ENCODE measurements at places on chromosomes 5 and 9.

- DNase-seq = peak; percentile 21
These were observed 666.4 kb upstream of the ZNF608 start for GRCh38 chr5:125412561-125413495.

GRCh38 chr9:95979446-95979845 lies 104.0 kb downstream of the ERCC6L2 start:
- DNase-seq = no peak

- no peak for DNase-seq
These were observed 155.2 kb downstream of the BAAT start for GRCh38 chr9:101229606-101230005.

DNA sequence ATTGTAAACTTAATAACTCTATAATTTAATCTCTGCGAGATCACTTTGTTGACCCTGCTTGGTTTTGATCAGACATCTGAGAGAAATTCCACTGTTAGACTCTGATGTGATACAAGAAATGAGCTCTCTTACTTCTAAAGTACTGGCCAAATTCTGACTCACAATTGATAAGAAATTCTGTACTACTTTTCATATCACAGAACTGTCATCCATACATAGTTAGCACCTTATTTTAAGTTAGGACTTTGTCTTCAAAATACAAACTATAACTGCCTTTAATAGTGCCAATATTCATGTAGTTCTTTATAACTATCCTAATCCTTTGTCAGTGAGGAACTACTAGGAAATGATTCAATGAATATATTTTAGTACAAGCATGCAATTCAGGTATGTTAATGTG lies 23.4 kb downstream of the MARCHF11 start:
- no peak for DNase-seq

- peak; percentile 38 for DNase-seq
These were observed 41.5 kb downstream of the HACD4 start for GRCh38 chr9:20989923-20990341.

- no peak for DNase-seq
These were observed 214.3 kb downstream of the MAPKAP1 start for GRCh38 chr9:125492719-125493118.

DNA sequence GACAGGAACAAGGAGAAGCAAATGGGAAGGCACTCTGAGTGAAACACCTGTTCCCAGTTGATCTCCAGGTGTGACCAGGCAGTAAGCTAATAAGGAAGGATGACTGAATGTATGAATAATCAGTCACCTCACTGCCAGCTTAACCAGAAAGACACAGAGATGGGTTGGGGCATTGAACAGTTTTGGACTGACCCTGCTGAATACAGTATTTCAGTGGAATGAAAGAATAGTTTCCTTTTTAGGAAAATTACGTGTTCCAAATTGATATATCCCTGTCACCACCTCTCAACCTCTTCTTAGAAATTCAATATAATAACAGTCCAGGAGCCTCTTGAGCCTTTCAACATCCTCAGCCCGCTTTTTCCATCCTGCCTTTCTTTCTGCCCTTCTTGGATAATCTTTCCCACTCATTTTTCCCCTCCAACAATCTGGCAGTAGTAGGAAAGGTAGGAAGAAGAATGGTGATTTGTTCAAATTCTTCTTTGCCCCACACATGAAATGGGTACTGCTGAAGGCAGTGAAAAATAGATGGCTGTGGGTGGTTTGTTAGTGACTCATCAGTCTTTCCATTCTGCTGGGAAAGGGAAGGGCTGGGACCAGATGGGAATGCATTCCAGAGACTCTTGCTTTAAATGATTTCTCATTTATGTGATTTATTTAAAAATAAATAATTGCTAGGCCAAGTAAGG lies 117.9 kb downstream of the ZSWIM6 start:
- DNase-seq = no peak

DNA sequence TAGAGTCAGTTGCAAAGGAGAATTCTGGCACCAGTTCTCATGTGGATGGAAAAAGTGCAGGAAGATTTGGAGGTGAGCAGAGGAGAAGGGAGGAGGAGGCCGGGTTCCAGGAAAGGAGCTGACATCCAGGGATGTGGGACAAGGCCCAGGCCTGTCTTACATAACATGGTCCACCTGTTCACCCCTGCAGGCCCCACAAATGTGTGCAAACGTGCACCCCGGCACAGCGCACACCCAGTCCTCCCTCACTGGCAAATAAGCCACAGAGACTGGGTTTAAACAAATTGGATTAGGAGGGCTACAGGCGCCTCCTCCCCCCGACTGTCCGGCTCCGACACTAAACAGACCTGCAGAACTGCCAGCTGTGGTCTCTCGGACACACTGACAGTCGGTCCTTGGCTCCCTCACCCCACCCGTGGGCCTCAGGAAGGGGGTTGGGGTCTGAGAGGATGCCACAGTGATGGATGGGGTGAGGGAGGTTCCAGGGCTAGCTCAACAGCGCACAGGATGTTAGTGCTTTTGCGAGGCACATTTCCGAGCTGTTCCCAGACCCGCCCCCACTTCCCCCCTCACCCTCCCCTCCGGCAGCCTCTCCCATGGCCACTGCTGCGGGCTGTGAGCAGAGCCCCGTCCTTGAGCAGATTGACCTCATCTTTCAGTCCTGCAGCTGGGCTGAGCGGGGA lies 43.4 kb upstream of the IL17B start:
- DNase-seq = no peak

DNA sequence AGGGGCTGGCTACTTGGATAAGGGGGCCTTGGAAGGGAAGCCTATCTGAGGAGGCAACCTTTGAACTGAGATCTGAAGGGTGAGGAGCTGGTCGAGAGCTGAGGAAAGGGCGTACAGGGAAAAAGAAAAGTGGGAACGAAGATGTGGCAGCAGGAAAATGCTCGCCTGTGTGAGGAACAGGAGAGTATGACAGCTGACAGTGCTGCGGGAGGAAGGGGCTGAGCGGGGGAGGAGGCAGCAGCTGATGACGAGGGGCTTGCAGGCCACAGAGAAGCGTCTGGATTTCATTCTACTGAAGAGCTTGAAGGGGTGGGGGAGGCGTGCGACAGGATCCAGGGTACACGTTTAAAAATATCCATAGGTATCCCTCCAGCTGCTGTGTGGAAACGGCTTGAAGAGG lies 28.9 kb downstream of the SH3PXD2B start:
- DNase-seq = no peak

DNA sequence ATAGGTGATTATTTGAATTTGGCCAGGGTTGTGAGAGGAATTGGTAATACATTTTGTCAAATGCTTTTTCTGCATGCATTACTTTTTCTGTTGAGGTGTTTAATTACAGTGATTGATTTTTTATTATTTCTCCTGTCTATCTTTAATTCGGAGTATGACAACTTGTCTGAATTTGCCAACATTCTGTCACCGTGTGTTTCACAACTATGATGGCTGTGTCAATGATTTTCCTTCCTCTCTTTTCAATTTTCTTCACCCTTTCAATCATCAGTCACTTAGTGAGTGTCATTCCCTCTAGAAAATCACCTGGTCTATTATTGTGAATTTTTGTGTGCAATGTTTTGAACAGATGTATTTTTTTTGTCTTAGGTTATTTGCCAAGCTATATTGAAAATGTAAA lies 1221.4 kb upstream of the CDH18 start:
- DNase-seq = no peak

GRCh38 chr5:168118042-168118668 lies 173.3 kb upstream of the WWC1 start:
- DNase-seq = no peak

- DNase-seq = no peak
These were observed 392.0 kb downstream of the GADD45G start for GRCh38 chr9:89996773-89997172.

DNA sequence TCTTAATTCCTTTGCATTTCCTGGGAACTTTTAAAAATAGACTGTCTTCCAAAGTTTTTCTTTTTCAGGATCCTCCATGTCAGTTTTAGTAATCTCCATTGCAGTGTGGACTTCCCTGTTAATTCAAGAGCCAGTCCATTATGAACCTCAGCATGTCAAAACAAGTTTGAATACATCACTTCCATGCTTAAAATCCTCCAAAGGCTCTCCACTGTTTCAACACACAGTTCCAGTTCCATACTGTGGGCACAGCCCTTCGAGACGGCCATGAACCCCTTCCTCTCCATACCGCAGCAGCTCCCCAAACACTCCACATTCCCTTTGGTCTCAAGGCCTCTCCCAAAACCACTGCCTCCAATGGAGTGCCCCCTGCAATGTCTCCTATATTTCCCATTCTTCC lies 19.5 kb downstream of the LIFR start:
- DNase-seq = no peak

GRCh38 chr5:133944263-133945185 lies 23.9 kb downstream of the C5orf15 start:
- peak; percentile 76 for DNase-seq

GRCh38 chr5:135208555-135208902 lies 174.5 kb upstream of the PITX1 start:
- DNase-seq = no peak

GRCh38 chr5:1983919-1984695 lies 101.4 kb upstream of the IRX4 start:
- DNase-seq = no peak

- no peak for DNase-seq
These were observed 25.9 kb upstream of the TTC39B start for GRCh38 chr9:15332939-15333338.

Data from KBM-7 (cell line).